ENCODE measurements at places on chromosomes 16 and 17.

GRCh38 chr17:68701046-68701445 is 99.9 kb upstream of the FAM20A start:
- no peak for DNase-seq

DNA sequence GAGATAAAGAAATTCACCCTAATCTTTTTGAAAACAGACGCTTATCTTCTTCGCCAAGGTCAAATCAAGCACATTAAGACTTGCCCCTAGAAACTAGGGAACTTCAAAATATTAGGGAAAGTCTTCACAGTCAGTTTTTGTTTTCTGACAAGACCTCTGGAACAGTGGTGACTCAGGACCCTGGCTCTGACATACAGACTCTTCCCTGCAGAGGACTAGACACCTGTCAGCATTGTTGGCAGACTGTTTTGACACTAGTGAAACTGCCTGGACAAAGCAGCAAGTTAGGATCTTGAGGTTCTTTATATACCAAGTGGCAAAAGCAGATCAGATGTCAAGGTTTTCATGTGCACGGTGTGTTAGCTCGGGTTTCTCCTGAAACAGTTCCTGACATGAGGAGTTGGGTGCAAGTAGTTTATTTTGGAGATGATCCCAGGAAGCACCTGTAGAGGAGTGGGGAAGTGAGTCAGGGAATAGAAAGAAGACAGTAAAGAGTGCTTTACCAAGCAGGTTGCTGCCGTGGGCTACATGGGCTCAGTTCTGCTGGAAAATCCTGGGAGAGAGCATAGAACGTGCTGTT is 182.0 kb upstream of the IRX5 start:
- DNase-seq = no peak

DNA sequence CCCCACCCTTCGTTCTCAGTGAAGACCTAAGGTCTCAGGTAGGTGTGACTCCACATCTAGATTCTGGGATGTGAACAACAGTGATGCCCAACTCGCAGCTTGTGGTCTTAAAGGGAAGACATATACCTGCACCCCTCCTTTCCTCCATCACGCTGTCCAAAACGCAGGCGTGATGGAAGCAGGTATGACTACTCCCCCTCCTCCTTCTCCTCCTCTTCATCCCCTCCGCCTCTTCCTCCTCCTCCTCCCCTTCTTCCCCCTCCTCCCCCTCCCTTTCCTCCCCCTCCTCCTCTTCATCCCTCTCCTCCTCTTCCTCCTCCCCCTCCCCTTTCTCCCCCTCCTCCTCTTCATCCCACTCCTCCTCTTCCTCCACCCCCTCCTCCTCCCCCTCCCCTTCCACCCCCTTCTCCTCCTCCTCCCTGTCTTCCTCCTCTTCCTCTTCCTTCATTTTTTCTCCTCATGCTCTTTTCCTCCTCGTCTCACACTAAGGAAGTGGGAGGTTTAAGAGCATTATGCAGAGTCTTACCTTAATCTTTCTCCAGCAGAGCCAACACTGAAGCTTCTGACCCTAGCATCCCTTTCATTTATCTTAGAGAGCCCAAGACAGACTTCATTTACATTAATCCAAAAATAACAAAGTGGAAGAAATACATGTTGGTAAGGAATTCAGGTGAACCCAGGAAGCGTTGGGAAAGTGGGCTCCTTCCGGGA is 352.5 kb downstream of the FOXL1 start:
- DNase-seq = no peak

- DNase-seq = no peak
Measured at GRCh38 chr16:26240807-26241206, 549.0 kb downstream of the HS3ST4 start.

DNA sequence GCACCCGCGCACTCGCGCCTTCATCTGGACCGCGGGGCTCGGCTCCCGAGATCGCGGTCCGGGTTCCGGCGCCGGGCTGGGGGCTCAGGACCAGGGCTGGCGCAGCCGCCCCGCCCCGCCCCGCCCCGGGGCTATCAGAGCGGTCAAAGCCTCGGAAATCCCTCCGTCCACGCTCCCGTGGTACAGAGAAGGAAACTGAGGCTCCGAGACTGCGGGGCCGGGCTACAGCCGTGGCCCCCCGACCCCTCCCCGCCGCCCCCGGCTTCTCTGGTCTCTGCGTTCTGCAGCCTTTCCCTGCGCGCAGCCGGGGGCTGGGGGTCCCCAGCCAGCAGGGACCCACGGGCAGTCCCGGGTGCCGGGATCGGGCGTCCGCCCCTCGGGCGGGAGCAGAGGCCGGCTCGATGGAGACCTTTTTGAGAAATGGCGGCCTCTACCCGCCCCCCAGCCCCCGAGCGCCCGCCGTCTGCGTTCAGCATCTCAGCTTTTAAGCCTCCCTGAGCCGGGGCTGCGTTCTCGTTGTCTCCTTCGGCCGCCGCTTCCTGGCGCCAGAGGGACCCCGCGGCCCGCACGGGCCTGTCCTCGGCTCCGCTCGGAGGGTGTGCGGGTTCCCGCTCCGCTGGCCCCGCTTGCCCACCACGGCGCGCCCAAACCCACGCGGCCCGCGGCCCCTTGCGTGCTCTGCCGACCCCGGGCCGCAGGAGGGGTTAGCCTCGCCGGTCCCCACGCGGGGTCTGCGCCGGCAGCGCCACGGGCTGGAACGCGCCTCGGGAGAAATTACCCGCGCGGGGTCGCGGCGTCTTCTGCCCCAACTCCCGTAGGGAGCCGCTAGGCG is 1.5 kb upstream of the NPTX1 start:
- peak; percentile 72 for DNase-seq

DNA sequence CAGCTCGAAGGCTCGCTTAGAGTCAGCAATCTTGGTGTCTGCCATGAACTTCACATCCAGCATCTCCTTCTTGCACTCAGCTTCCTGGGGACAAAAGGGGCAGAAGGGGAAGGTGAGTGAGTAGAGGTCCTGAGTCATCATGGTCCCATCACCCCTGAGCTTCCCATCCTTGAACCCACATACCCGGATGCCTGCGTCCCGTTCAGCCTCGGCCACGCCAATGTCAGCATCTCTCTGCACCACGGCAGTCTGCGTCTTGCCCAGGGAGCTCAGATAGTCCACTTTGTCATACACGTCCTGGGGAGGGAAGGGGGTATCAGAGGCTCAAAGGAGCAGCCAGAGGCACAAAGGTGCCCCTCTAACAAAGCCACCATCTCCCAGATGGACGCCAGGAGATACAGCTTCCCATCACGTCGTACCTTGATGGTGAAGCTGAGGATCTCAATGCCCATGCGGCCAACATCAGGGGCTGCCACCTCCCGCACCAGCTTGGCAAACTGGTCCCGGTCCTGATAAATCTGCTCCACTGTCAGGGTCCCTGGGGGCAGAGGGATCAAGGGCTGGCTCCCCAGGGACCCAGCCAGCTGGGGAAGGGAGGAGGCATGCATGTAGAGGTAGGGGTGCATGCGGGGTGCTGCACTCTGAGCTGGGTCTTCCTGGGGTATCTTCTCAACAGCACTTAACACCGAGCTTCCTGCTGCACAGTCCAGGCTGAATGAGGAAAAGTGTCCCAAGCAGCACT is 15.2 kb downstream of the FLOT2 start:
- no peak for DNase-seq

DNA sequence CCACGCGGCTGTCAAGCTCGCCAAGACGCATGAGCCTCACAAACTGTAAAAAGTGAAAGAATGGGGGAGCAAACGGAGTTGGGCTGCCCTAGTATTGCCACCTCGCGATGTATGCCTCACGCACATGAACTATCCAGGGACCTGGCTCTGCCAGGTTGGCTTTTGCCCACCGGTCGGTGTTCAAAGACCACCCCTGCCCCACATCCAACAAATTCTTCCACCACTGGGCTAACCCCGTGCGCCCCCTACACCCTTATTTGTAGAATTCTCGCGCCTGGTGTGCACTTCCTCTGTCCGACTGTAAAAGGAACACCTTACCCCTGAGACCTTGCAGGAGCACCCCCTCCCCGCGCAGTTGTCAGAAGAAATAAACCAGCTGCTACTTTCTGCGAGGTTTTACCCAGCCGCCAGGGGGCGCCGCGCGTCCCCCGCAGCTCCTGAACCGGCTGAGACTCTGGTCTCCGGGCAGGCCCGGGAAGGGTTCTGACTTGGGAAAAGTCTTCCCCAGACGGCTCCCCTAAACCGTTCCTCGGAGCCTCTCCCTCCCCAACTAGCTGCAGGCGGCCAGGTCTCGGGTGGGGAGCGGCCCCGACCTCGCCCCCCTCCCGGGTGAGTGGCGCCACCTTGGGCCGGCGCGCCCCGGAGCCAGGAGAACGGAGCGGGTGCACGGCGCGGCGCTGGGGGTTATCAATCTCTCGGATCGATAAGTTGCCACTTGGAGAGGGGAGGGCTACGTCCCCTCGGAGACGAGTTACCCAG is 1.7 kb upstream of the ZNF423 start:
- DNase-seq = peak; percentile 79

DNA sequence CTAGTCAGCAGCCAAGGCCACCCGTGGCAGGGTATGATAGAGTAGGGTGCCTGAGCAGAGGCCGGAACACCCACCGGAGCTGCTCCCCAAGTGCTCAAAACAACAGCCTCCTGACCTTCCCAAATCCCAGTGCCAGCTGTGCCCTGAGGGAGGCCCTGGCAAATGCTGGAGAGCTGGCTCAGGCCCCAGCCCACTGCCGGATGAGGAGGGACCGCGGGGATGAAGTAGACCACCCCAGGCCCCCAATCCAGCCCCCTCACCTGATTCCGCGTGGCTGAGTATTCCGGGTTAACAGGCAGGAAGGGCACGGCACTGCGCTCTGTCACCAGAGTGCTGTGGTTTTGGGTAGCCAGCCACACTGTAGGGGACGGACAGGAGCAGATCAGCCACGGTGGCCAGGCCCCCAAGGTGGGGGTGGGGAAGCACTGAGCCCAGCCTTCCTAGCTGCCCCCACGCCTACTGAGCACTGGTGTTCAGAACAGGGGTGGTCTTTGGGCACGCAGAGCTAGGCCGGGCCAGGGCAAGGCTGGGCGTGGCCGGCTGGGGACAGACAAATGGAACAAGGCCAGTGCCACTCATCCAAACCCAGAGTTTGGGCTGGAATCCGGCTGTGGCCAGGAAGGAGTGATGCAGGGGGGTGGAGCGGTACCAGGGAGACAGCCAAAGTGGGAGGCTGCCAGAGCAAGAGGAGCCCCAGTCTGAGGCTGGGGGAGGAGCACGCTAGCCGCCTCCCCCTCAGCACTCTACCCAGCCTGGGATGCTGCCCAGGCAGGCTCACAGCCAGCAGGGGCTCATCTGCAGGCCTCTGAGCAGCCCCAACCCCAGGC is 9.1 kb downstream of the TP53I13 start:
- no peak for DNase-seq

DNA sequence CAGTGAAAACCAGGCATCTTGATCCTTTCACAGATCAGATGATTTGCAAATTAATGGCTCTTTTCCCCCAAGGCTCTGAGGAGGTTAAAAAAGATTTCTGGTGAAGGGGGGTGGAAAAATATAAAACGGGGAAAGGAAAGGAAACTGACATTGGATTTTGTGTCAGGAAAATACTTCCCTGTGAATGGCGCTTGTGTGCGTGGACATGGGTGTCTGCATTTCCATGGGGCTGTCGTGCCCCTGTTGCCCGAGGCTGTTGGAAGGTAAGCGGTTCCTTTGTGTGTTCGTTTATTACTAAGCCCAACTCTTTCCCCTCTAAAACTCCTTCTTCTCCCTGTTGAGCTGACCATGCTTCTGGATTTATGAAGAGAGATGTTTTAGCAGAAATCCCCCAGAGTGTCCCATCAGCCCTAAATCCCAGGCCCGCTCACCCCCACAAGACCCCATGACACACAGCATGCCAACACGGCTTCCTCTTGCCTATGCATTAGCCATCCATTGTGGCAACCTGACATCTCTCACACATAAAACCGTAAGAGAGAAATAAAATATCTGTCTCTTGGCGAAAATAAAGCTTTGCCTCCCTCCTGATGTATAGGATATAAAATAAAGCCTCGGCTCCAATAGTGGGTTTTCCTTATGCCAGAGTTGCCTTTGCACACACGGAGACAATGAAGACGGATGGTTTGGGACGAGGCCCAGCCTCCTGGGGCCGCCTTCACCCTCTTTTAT is 7.3 kb upstream of the LHX1 start:
- no peak for DNase-seq

Measured in hematopoietic multipotent progenitor cell treated with erythropoietin and hydrocortisone succinate and interleukin-3 and kit ligand, for 4 days (in vitro differentiated cells).